ENCODE measurements at places on chromosomes 12 and 14.

GRCh38 chr12:119412811-119413794 lies 78.6 kb downstream of the CCDC60 start:
- DNase-seq, result peak; percentile 63

- DNase-seq, result no peak
Observed at GRCh38 chr14:80906946-80907345, 34.6 kb downstream of the CEP128 start.

DNA sequence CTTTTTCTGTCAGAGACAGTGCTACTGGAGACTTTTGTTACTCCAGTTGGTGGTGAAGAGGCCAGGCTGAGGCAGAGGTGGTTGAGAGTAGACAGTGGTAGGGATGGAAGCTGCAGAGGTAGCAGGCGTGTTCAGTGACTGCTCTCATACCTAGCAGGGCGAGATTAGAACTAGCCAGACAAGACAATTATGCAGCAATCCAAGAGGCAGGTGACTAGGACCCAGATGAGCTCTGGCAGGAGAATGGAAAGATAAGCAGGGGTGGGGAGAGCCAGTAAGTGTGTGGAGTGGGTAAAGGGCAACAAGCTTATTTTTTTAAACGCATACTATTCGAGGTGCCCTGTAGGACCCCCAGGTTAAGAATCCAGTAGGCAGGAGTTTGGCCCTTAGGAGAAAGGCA lies 4.8 kb downstream of the PPP1R36 start:
- DNase-seq, result no peak

GRCh38 chr12:26845984-26846383 lies 13.0 kb upstream of the ITPR2 start:
- no peak for DNase-seq

GRCh38 chr12:53160000-53160399 lies 20.5 kb upstream of the ZNF740 start:
- DNase-seq, result no peak

DNA sequence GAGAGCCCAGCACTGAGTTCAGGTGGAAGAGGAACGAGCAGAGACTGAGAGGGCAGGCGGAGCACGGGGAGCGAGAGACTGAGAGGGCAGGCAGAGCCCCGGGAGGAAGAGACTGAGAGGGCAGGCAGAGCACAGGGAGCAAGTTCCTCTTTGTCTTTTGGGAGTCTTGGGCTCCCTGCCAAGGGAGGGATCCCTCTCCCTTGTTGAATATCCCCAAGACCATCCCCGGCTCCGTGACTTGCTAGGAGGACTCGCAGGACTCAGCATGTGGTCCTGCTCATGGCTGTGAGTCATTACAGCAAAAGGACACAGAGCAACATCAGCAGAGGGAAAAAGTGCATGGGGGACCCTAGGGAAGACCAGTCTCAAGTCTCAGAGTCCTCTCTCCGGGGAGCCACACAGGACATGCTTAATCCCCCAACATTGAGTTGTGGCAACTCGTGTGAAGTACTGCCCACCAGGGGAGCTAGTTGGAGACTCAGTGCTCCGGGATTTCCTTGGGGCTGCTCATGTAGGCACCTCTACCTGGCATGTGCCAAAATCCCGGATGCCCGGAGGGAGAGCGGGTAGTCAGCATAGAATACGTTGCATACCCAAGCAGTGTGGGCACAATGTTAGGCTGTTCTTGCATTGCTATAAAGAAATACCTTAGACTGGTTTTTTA lies 81.0 kb downstream of the CCDC92 start:
- DNase-seq, result no peak

DNA sequence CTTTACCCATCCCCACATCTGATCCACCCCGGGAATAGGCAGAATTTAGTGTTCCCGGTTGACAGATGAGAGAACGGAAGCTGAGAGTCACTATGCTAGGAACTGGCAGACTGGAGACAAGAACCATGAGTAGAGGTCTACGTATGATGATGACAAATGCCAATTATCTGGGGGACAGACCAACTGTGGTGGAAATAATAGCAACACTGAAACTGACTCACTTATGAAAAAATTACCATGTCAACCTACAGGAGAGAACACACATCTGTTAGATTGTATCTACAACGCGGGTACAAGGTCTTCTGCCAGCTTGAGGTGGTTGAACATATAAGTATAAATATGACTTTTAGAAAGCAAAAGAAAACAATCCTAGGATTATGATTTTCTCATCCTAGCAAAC lies 15.4 kb upstream of the SELPLG start:
- no peak for DNase-seq

DNA sequence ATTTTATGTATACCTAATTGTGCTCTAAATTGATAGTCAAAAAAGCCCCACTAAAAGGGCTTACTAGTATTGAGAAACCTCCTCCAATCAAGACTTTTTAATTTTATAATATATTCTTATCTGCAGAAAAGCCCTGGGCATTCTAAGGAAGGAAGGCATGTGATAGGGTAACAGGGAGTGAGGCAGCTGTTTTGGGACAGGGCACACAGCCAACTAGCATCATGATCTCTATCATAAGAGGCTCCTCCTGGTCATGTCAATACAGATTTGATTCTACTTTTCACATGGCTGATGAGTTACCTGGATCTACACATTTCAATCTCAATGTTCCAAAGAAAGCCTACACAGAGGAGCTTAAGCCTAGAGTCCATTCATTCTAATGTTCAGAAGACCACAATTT lies 9.1 kb downstream of the ADAM20 start:
- DNase-seq, result no peak

GRCh38 chr14:22329371-22329770 lies 259.7 kb downstream of the DAD1 start:
- DNase-seq, result no peak

DNA sequence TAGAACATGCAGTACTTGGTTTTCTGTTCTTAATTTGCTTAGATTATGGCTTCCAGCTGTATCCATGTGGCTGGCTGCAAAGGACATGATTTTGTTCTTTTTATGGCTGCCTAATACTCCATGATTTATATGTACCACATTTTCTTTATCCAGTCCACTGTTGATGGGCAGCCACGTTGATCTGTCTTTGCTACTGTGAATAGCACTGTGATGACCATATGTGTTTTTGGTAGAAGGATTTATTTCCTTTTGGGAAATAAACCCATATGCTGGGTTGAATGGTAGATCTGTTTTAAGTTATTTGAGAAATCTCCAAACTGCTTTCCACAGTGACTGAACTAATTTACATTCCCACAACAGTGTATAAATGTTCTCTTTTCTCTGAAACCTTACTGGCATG lies 86.2 kb upstream of the FERMT2 start:
- no peak for DNase-seq

DNA sequence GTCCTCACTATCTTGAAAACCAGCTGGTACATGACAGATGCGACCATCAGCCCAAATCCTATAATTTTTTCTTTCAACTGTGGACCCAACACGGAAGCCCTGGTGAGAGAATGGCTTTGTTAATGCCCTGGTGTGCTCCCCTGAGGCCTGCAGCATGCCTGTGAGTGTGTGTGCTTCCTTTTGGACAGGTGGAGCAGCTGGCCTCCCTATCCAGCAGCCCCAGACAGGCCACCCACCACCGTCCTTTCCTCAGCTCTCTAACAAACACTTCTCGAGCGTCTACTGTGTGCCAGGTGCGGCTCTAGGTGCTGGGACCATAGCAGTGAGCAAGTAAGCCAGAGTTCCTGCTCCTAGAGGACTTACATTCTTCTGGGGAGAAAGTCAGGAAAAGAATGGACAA lies 78.9 kb upstream of the GZMB start:
- DNase-seq, result no peak

- DNase-seq, result no peak
Observed at GRCh38 chr14:21026988-21027315, 2.1 kb upstream of the NDRG2 start.
